ENCODE measurements at places on chromosomes 12 and 14.

- no peak for DNase-seq
Observed at GRCh38 chr14:95258754-95259593, 60.7 kb downstream of the CLMN start.

DNA sequence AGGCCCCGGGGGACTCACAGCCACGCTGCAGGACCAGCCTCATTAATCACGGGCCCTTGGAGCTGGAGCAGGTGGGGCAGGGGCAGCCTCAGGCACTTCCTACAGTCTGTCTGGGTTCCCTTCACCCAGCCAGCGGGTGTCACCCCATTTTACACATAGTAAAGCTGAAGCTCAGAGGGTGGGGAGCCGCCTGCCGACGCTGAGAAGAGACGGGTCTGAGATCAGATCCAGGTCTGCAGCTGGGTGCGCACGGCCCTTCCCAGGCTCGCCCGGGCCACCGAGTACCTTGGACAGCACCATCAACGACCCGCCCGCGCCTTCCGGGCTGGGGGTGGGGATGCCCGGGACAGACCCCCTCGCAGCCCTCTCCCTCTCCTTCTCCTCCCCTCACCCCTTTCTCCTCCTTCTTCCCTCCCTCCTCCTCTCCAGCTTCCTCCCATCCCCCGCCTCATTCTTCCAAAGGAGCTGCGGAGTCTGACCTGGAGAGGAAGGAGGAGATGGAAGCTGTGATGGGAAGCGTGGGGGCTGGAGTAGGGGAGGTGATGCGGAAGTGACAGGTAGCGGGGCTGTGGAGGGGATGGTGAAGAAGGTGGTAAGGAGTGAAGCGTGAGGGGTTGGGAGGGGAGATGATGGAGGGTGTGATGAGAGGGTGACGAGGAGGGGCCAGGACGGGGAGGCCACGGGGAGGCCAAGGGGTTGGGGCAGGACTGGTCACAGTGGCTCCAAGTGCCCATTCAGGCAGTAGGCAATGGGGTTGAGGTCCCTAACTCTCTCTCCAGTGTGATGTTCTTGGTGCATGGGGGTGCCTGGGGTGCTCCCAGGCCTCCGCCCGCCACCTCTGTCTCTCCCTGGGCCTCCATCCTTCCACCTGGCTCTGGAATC is 8.8 kb downstream of the DTX1 start:
- no peak for DNase-seq

GRCh38 chr12:10365696-10366405 is 24.0 kb downstream of the KLRK1 start:
- peak; percentile 16 for DNase-seq

- DNase-seq = no peak
Observed at GRCh38 chr12:126383506-126383905, 1318.3 kb downstream of the AACS start.

DNA sequence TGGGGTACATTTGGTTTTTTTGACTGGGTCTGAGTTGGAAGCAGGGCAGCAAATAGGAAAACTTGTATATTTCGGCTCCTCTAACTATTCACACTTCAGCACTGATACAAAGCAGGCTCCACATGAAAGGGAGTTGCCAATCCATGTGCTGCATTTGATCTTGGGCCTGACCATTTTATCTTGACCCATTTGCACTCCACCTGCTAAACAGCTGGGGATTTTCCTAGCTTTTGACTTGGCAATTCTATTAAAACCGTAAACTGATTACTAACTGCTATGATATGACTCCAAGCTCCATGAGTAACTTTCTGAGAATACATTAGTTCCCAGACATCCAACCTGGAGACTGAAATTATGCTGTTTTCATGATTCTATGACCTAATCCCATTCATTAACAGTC is 797.1 kb downstream of the BCL11B start:
- no peak for DNase-seq

GRCh38 chr12:110705309-110705708 is 16.4 kb upstream of the HVCN1 start:
- no peak for DNase-seq

- no peak for DNase-seq
Observed at GRCh38 chr12:67251012-67251411, 18.1 kb upstream of the CAND1 start.

Data from M059J (cell line).